NCI-H2081 treated with DMSO at 0.1 percent for 48 hours (cell line): ENCODE measurements at places on chromosomes 2 and 18.

GRCh38 chr2:239797316-239797715 is 227.8 kb downstream of the NDUFA10 start:
- no peak for DNase-seq

- no peak for DNase-seq
Observed at GRCh38 chr2:153235516-153235915, 243.0 kb downstream of the RPRM start.

- DNase-seq: no peak
Observed at GRCh38 chr2:96531366-96531765, 5.2 kb upstream of the ARID5A start.

GRCh38 chr18:32092422-32093101 is 888 bp downstream of the RNF138 start:
- peak; percentile 75 for DNase-seq

DNA sequence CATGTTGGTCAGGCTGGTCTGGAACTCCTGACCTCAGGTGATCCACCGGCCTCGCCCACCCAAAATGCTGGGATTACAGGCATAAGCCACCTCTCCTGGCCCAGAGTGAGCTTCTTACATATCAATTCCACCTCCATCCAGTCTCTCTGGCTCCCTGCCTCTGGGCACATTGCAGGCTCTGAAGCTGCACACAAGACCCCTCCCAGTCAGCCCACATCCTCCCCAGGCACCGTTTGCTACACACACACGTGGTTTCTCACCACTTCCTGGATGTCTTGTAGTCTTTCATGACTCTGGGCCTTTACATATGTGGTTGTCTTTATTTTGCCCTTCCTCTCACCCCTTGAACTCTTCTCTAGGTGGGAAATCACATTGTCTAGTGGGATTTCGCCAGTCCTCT is 64.0 kb upstream of the CABLES1 start:
- no peak for DNase-seq
